ENCODE measurements at places on chromosomes 4 and X. TPM values are rescaled to one million over a fixed set of nuclear protein-coding genes. Genes with fewer than 3 reads are reported as not detected.
A peak's percentile ranks its signal among the peaks of the same experiment; 100 is the strongest.

GRCh38 chr4:168097161-168097560 lies 4.8 kb downstream of the ANXA10 start:
- no peak for DNase-seq

DNA sequence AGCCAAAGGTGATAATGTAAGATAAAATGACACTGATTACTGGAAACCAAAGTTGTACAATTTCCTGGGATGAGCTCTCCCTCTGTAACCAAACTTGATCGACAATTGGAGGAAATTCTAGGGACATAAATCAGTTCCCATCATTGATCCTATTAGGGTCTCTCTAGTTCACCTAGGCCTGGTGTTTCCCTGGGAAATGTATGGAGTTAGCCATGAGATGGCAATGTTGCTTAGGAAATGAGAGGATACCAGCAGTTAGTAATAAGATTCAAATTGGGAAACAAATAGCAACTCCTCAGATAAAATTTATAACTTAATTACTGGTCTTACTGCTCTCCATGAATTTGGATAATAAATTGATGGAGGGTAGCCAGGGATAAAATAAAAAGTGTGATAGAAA lies 52.2 kb downstream of the SPATA18 start:
- no peak for DNase-seq

DNA sequence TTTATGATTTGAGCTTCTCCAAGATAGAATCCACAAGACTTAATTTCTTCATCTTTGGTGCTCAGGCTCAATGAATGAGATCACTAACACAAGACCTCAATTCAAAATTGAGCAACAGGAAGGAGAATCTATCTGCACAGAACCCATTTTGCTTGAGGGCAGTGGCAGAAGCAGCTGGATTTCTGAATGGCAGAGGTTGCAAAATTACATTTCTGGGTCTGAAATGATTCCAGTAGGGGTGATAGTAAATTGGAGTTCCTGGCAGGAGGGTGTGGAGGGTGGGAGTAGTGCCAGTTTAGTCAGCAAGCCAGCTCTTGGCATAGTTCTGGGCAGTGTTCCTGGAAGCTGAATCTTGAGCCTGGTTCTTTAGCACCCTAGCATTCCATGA lies 281.1 kb downstream of the SLC7A11 start:
- no peak for DNase-seq

DNA sequence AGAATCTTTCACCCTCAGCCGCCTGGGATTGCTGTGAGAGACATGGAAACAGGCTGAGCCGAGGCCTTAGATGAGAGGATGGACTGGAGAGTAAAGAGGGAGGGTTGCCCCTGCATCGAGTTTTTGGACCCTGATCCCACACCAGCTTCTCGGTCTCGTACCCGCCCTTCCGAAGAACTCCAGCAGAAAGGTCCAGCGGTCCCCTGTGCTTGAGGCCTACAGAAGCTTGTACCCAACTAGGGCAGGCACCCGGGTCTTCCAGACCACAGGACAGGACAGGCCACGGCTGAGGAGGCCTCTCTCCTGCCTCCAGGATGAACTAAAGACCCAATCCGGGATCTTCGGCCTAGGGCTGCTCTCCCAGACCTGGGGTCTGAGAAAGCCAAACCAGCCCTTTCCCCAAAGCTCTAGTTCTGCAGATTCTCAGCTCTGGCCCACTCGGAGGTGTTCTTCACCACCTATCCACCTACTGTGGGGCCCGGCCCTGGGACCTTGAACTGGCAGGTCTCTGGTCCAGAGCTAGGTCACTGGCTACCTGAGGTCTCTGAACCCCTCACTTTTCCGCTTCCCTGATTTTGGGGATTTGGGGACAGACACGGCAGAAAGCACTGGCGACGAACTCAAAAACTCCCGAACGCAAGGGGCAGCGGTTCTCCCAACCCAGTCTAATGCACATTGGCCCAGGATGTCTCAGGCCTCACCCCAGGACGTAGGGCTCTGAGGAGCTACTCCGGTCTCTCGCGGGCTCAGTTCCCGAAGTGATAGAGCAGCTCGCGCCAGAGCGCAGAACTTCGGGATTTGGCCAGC lies 1.1 kb downstream of the NKX3-2 start:
- DNase-seq = no peak

DNA sequence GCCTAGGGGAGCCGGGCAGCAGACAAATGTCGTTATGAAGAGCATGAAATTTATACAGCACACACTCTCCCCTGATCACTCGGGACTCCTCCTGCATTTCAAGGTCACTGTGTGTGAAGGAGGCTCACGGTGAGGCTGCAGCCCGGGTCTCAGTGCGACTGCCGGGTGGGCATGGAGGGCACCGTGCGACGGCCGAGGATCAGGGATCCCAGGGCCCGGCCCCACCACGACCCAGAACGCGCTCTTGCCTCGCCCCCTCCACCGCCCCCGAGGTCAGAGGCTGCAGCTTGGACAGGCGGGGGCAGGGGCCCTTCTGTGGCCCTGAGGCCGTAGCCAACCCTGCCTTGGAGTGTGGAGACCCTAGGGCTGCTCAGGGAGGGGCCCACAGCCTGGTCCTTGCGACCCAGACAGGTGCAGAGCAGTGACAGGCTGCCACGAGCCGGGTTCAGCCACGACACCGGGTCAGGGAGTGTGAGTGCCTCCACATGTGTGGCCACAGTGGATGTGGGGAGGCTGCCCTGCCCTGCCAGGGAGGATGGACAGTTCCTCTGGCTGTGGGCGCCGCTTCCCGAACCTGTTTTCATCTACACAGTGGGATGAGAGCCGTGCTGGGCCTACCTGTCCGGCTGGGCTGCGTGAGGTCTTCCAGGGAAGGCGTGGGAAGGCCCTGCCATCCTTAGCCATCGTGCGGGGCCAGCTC lies 89.3 kb upstream of the NKX1-1 start:
- no peak for DNase-seq

DNA sequence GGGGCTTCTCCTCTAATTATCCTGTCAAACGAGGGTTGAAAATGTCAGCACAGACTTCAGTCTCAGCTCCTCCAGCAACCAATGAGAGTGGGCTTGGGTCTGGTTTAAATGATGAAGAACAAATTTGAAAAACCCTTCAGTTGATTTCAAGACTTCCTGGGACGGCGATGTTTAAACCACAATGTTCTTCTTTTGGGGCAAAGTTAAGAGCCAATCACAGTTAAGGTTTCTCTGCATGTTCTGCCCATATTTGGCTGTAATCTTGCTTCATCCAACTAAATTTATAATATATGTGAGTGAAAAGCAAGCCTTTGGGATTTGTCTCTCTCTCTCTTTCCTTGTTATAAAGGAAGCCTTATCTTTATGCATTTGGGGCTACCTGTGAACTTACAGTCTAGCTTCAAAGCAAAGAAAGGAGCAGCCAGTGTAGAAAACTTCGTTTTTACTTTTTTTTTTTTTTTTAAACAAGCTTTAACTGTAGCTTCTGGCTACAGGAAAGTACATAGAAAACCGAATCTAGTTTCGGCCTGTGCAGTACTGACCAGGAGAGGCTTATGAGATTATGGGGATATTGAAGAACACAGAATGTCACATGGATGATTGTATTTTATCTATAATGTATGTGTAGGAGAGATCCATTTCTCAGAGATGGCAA lies 46.8 kb upstream of the FAM9C start:
- DNase-seq = no peak

DNA sequence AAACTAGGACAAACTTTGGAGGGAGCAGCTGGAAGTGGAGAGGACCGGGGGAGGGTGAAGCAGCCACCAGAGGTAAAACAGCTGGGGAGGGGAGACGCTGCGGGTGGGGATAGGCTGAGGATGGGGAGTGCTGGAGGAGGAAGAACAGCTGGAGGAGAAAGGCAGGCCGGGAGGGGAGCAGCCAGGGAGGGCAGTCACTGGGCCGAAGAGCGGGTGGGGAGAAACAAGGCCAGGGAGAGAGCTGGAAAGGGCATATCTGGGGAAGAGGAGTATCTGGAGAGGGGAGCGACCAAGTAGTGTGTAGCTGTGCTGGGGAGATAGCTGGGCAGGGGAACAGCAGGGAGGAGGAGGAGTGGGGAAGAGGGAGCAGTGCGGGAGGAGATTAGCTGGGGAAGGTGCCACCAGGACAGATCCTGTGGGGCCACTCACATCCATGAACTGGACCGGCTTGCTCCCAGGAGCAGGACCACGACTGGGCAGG lies 2.7 kb downstream of the SLC38A5 start:
- no peak for DNase-seq

GRCh38 chr4:168483811-168484210 lies 3.5 kb upstream of the DDX60L start:
- DNase-seq = no peak

- DNase-seq = no peak
These were observed 134.0 kb upstream of the PJA1 start for GRCh38 chrX:69299285-69299684.

- DNase-seq = peak; percentile 49
These were observed 153.8 kb upstream of the AGA start for GRCh38 chr4:177596035-177596434.

DNA sequence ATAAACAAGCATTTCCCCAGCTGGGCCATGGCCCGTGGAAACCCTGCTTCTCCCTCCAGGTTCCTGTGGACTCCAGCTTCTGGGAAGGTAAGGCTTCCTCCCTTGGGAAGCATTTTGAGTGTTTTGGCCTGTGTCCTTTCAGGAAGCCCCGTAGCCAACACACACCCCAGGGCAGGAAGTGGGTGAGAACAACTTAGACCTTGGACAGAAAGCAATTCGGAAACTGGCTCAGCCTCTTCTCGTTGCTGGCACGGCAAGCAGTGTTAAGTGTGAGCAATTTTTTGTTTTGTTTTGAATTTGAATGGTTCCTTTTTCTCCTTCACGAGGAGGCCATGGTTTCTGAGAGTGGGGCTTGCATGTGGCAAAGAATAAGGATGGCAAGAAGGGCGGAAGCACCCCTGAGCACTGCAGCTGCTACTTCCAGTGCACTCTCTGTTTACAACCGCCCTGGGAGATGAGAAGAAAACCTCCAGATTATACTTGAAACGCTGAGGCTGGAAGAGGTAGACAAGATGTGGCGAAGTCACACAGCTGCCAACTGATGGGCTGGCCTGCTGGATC lies 14.1 kb upstream of the CYTL1 start:
- no peak for DNase-seq

DNA sequence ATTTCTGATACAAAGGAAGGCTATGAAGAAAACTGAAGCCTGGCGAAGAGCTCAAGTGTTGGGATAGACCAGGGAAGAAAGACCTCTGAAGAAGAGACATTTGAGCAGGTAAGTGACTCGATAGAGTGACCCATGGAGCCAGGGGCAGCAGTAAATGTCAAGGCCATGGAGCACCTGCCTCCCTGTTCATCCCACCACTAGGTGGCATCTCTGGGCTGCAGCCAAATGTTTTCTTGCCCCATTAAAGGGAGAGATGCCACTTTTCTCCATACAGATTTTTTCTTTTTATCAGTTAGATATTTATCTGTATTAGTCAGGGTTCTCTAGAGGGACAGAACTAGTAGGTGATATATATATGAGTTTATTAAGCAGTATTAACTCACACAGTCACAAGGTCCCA lies 4.9 kb upstream of the ZNF81 start:
- DNase-seq = peak; percentile 18

CXCL9 gene
- not detected for total RNA-seq

GPR173 gene
- 0.26 TPM for total RNA-seq

FRG1 gene
- total RNA-seq = 39.9 TPM

RNF212 gene
- total RNA-seq = 8.2 TPM

Data from body of pancreas (tissue), 4 donors.